Activated CD4-positive, alpha-beta memory T cell treated with anti-CD3 and anti-CD28 coated beads, Interleukin-2, amount 10 ng/mL, durations not matched to agents 7 days and 5 days (primary cell): ENCODE measurements at places on chromosomes 11 and 22.
A peak's percentile ranks its signal among the peaks of the same experiment; 100 is the strongest.

- H3K4me3 ChIP-seq = peak overlapping the region; percentile 94
- peak; percentile 59 for DNase-seq
- H3K27me3 ChIP-seq = no peaks in the 10 kb centered on the region
- H3K27ac ChIP-seq = peak overlapping the region; percentile 85
Observed at GRCh38 chr11:76445121-76446084, 585 bp downstream of the EMSY start.

DNA sequence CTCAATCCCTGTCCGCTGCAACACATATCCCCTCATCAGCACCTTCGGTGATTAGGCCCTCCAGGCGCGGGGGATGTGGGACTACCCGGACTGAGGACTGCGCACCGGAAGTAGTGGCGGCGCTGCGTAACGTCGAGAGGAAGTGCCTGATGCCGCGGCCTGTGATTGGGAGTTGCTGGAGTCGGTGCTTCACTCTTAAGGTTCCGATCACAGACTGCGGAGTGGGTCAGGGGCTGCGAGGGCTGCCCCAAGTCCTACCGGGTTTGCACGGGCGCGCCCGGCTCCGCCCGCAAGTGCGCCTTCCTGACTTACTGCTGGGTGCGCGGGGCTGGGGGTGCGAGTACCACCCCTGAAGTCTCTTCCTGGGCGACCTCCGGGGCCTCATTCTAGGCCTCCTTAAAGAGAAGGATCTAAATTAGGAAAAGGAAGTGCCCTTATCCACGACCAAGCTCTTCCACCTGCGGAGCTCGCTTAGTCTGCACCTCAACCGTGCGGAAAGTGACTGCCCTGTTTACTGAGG lies at the start of gene ALKBH3:
TSS of gene ALKBH3 (plus strand) at position 192 of the 520 bp plus-strand sequence. CDS start 1,822 bp downstream, outside the sequence.
- H3K27me3 ChIP-seq = peaks cover 20% of the 10 kb centered on the region
- peak; percentile 91 for DNase-seq
- H3K36me3 ChIP-seq = peaks cover 20% of the 10 kb centered on the region
- H3K4me1 ChIP-seq = peaks cover 23% of the 10 kb centered on the region
- H3K4me3 ChIP-seq = peak within 1 kb of the TSS; percentile 92
- H3K27ac ChIP-seq = peak within 1 kb of the TSS; percentile 72

DNA sequence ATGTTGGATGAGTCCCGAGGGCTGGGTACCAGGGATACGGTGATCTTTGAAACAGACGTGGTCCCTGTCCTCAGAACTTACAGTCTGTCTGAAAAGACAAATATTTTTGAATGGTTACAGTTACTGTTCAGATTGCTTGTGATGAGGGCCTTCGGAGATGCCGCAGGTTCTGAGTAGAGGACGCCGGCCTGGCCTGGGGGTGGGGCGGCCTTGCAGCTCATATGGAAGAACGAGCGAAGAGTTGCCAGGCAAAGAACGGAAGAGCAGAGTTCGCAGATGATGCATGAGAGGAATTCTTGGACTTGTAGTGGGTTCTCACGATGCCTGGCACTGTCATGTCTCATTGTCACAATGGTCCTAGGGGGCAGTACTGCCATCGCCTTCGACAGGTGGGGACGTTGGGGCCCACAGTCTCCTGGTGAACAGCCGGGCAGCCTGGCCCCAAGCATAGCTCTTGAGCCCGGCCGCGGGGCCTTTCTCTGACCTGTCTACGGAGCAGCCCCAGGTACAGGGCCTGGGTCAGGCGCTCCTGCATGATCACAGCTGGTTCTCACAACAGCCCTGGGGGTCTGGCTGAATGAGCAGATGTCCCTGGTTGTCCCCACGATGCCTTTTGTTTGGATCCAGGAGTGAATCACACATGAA lies 60.9 kb upstream of the PARVG start:
- no peak overlapping the region for H3K4me3 ChIP-seq
- H3K4me1 ChIP-seq = no peaks in the 10 kb centered on the region
- DNase-seq = no peak
- H3K27me3 ChIP-seq = no peaks in the 10 kb centered on the region
- no peak overlapping the region for H3K27ac ChIP-seq
- H3K36me3 ChIP-seq = peaks cover 6% of the 10 kb centered on the region

- no peak overlapping the region for H3K4me3 ChIP-seq
- H3K27ac ChIP-seq = no peak overlapping the region
- H3K27me3 ChIP-seq = no peaks in the 10 kb centered on the region
- H3K36me3 ChIP-seq = no peaks in the 10 kb centered on the region
Observed at GRCh38 chr11:25838918-25839625, 492.9 kb upstream of the ANO3 start.
